ENCODE measurements at places on chromosomes 6 and 20.
A peak's percentile ranks its signal among the peaks of the same experiment; 100 is the strongest.

DNA sequence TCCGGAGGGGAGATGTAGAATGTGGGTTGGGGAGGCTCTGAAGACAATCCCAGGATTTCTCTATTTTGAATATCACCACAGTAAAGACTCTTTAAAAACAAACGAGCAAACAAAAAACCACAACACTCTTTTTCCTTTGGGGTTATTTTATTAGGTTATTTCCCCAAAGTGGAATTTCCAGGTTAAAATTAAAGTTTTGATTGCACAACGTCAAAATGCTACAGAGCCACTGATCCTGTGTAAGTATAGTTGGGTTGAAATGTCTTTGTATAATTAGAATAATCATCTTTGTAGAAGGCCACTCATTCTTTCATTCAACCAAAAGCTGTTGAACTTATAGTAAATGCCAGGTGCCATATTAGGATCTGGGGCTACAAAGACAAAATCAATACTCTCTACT is 19.6 kb upstream of the PIM1 start:
- no peak for DNase-seq

DNA sequence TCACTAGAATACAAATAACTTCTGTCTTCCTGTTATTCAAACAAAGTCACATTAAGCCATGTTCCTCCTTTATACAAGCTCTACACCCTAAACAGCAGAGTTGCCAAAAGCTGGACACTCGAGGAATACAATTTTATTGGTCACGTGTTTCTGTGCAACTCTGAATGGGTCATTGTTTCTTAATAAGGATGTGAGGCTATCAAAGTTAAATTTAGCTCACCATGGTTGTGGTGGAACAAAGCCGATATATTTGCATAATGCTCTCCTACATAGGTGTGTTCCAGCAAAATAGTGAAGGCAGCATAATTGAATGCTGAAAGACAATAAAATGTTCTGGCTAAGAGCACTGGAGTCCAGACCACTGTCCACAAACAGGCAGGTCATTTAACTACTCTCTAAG is 36.9 kb upstream of the CD2AP start:
- DNase-seq: no peak

DNA sequence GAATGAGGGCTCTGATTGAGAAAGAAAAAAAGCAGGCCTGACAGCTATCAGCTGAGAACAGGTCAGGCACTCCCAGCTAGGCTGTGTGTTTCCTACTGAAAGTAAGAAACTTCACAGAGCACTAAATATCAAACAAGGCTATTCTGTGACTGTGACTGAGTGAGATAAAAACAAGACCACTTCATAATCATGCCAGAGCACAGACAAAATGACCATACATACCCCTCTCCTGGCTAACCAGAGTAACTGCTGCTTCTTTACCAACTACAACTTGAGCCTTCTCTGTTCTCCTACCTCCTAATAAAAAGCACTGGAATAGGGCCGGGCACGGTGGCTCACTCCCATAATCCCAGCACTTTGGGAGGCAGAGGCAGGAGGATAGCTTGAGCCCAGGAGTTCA is 6.8 kb upstream of the BTN1A1 start:
- DNase-seq: peak; percentile 12

DNA sequence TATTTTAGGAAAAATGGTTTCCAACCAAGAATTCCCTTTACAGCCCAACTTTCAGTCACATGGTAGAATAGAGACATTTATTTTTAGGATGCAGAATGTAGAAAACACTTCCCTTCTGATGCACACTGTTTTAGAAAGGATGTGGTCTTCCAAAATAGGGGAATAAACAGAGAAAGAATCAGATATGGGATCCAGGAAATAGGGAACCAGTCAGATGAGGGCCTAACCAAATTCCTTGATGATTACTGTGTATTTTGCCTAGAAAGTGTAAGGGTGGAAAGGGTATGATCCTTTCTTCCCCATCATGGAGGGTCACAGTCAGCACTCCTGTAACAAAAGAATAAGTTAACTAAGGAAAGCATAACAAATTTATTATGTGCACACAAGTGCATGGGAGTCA is 27.4 kb downstream of the SLX4IP start:
- no peak for DNase-seq

GRCh38 chr6:137119196-137120104 is 54.0 kb downstream of the IL22RA2 start:
- DNase-seq: no peak

DNA sequence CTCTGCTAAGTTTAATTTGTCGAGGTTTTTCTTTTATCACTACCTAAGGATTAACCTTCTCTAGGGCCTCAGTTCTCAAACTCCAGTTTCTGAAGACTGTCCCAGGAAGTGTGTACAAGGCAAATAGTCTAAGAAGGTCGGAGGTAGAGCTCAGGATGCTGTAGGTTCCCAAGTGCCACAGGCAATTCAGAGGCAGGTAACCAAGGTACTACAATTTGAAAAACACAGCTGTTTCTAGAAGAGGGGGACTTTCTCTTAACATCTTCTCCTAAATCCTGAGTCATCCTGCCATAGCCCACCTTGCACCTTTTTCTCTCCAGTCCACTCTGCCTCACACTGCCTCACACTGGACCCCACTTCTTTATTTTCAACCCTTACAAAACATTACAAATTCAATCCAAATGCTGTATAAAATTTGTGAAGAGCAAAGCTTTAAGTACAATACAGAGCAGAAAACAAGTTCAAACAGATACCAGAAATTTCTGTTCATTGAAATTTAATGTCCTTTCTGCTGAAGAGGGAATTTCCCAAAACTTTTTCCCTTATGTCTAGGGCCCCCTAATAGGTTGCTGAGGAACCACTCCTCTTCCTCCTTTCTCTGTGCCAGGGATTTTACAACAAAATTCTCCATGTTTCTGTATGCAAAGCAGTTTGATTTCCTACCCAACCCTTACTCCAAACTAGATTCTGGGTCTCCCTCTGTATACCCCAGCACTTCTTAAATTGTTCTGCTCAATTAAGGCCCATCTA is 43.0 kb downstream of the FRK start:
- no peak for DNase-seq

DNA sequence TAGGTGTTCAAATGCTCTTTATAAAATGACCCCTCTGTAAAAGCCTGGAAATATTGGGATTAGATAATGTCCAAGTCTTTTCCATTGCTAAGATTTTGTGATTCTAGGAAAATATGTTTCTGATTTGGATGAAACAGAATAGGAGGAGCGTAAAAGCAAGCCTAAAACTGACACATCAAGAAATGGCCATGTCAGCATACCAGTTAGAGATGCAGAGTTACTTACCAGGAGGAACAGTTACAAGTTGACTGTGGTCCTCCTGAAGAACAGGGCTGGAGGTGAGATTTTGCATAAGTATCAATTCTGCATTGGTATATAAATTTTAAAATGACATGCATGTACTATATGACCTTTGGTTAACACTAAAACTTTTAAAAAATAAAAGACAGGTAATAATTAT is 35.3 kb downstream of the EYA2 start:
- no peak for DNase-seq

DNA sequence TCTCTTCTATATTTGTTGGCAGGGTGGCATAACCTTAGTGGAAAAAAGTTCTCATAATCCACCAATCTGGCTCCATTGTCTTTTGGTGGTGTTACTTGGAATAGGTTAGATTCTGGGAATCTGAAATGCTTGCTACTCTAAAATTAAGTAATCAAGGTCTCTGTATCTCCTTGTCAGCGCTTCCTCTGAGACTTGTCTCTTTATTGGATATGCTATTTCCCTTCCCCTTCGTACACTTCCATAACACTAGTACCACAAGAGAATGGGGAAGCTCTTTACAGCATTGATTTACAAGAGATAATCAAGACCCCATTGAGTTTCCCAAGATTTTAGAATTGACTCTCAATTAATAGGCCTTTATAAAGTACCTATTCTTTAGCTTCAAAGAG is 280.2 kb downstream of the ADGB start:
- DNase-seq: no peak

DNA sequence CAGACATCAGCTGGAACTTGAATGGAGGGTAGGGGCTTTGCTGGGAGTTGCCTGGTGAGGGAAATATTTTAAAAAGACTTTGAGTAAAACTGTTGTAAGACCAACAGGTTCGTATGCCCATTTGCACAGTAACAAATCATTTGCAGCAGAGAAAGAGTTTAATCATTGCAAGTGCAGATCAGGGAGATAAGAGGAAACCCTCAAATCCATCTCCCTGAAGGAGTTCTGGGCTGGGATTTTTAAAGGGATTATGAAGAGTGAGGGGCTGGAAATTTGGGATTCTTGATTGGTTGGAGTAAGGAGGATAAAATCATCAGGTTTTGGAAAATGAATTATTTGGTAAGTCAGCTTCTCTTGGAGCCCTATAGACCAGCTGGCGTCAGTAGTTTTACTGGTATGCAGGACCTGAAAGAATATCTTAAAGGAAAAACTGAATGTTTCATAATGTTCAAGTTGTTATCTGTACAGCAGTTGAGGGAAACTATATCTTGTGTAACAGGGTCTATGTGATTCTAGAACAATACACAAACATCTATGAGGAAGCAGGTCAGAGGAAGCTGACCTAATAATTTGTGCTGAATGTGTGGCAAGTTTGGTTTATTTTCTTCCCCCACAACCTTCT is 295.5 kb downstream of the PLCB1 start:
- no peak for DNase-seq

DNA sequence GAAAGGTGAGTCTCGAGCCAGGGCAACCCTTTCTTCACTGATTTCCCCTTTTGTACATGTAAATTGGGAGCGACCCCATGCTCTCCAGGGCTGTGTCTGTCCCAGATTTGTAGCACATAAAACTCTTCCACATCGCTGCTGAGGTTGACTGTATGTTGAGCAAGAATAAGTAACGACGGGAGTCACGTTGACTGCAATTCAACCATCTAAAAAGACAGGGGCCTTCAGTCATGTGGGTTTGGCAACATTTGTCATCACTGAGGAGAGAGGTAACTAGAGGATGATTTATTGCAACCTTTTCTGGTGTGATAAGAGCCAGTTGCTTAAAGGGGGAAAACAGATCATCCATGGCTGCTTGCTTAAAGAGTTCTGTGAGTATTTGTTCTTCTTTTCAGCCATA is 159.4 kb upstream of the SULF2 start:
- no peak for DNase-seq

DNA sequence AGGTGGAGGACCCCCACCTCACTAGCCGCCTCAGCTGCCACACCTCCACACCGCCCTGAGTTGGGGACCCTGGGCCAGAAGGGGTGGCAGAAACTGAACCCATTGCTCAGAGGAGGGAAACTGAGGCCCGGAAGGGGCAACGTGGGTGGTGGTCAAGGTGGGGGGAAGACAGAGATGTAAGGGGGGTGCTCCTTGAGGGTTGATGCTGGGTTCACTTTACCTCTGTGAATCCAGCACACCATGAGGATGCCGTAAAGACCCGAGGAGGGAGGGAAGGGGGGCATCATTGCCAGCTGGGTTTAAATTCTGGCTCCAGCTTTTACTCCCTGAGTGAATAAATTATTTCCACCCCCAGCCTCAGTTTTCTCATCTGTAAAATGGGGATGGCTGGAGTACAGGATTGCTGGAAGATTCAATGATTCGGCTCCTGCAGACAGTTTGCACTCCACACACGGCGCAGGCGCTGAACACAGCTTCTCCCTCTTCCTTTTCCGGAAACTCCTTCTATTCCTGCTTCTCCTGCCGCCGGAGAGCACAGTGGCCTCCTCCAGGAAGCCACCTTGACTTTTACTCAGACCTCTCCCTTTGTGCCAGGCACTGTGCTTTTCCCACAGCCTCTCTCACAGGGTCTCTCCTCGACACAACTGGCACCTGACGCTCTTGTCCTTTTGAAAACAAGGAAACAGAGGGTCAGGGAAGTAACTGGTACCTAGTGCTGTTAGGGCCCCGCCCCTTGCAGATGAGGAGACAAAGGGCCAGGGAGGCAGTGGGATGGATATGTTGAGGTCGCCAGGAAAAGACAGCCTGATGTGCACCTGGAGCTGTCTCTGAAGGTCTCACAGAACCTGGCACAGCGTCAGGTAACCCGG is 59.4 kb downstream of the UBE2V1 start:
- no peak for DNase-seq

DNA sequence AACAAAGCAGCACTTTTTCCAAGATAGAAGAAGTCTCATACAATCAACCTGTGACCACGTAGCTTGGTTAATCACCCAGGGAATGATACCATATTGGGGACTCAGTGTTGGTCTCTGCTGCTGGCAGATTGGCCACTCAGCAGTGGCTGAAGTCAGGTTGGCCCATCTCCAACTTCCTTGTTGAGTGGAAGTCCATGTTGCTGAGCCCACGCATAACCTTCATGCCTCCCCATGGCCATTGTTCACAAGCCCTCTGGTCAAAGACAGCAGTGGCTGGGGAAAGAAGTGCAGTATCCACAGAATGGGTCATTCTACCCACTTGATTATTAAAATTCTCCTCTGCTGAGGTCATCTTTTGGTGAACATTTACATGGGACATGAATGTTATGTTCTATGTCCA is 38.5 kb downstream of the PKIB start:
- DNase-seq: no peak

GRCh38 chr6:32666420-32667300 is at the start of gene HLA-DQB1:
HLA-DQB1 (minus strand) TSS chr6:32666657; CDS start chr6:32666607, 50 bp downstream.
- peak; percentile 64 for DNase-seq

- no peak for DNase-seq
Measured at GRCh38 chr20:29079769-29080690, 2177.4 kb upstream of the DEFB115 start.

DNA sequence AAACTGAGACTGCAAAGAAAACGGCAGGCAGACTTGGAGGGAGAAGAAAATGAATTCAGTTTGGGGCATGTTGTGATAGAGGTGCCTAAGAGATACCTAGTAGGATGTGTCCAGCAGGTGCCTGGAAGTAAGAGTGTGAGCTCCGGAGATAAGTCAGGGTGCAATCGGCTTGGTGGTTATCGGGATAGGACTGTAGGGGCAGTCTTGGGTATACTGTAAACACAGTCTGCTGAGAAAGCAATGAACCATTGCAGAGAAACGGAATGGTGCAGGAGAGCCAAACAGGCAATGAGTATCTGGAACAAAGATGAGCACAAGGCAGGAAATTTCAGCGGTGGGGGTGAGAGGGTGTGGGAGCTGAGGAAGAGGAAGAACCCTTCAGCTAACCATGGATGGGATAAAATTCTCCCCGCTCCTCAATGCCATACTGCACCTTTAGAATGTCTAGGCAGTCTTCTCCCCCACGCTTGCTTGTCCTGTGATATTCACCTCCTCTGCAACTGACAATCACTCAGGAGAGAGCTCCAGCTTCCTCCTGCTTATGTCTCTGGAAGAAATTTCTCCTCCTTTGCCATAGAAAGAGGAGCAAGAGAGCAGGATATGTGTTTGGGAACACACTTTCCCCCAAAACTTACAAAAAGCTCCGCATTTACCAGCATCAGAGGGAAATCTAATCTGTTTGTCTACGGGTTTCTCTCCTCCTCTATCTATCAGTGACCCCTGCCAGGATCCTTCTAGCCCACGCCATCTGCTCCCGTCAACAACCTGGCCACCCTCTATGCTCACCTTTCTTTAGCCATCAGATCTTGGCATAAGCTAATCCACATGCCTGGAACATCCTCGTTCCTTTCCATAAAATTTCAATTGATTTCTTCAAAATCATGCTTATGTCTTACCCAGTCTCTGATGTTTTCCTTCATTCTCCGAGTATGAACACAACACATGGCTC is 381.7 kb upstream of the JARID2 start:
- peak; percentile 36 for DNase-seq
